ENCODE measurements at places on chromosomes 5 and 9. TPM values are rescaled to one million over a fixed set of nuclear protein-coding genes. Genes with fewer than 3 reads are reported as not detected.

Gene EEIG1
- 68.8 TPM for total RNA-seq

Gene TMEM174
- not detected for total RNA-seq

Gene DEPDC1B
- 19.2 TPM for total RNA-seq

Gene ARL14EPL
- total RNA-seq: not detected

Gene FAM81B
- not detected for total RNA-seq

Gene PDLIM4
- not detected for total RNA-seq

Gene STPG3
- total RNA-seq: not detected

Gene ARID3C
- 0.10 TPM for total RNA-seq

Gene SPOCK1
- 24.2 TPM for total RNA-seq

Gene PCDHB4
- 0.03 TPM for total RNA-seq

Gene FAM200C
- 2.7 TPM for total RNA-seq

Gene CCIN
- not detected for total RNA-seq

Gene KIF12
- total RNA-seq: 2.2 TPM

Gene BAAT
- total RNA-seq: 0.48 TPM

Gene CYLC2
- not detected for total RNA-seq

Gene SH2D3C
- 0.17 TPM for total RNA-seq

Gene DAB2
- 15.6 TPM for total RNA-seq

Gene CEP120
- 14.2 TPM for total RNA-seq

Gene PCDHB3
- total RNA-seq: not detected

Gene CD274
- total RNA-seq: 2.8 TPM

Gene CDH18
- not detected for total RNA-seq

Gene PRUNE2
- total RNA-seq: not detected

Gene NKD2
- 13.3 TPM for total RNA-seq

Gene TMOD1
- 3.0 TPM for total RNA-seq

Gene TCERG1
- 55.9 TPM for total RNA-seq

Gene KCNMB1
- not detected for total RNA-seq

Gene ERAP2
- 1.2 TPM for total RNA-seq

Gene BTNL3
- total RNA-seq: not detected

Gene KIF4B
- 0.04 TPM for total RNA-seq

Gene PCDHB13
- 0.06 TPM for total RNA-seq

Gene CDKN2B-AS1
- not detected for total RNA-seq

Gene C9orf50
- not detected for total RNA-seq

Gene SCGB3A1
- total RNA-seq: not detected

Gene HTR4
- not detected for total RNA-seq

Gene PKD2L2
- not detected for total RNA-seq

Gene C5
- 14.2 TPM for total RNA-seq

Gene PIP5K1B
- total RNA-seq: not detected

Gene NR6A1
- 1.9 TPM for total RNA-seq

Gene FOXD4L5
- 0.10 TPM for total RNA-seq

Gene LMX1B
- total RNA-seq: 1.9 TPM

Gene ACOT12
- total RNA-seq: not detected

Gene GPR150
- total RNA-seq: 0.08 TPM
